ENCODE measurements at places on chromosomes 6 and 20.
A peak's percentile ranks its signal among the peaks of the same experiment; 100 is the strongest.

GRCh38 chr6:111921103-111921502 lies 47.9 kb upstream of the FYN start:
- DNase-seq, result no peak

DNA sequence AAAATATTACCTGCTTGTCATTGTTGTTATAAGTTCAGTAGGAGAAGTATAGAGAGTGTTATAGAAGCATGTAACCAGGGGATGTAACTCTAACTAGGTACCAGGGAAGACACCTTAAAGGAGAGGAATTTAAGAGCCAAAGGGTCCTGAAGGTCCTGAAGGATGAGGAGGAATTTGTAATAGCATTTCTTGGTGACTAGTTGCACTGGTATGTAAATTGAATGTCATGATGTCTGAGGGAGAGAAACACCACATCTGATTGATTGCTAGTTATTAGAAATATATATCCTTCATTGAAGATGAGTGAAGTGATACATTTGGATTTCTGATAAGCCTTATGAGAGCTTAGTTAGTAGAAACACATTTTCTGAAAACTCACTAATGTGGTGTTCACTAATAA lies 643.8 kb downstream of the RFPL4B start:
- DNase-seq, result no peak

GRCh38 chr6:82283771-82284410 lies 36.3 kb upstream of the IBTK start:
- no peak for DNase-seq

DNA sequence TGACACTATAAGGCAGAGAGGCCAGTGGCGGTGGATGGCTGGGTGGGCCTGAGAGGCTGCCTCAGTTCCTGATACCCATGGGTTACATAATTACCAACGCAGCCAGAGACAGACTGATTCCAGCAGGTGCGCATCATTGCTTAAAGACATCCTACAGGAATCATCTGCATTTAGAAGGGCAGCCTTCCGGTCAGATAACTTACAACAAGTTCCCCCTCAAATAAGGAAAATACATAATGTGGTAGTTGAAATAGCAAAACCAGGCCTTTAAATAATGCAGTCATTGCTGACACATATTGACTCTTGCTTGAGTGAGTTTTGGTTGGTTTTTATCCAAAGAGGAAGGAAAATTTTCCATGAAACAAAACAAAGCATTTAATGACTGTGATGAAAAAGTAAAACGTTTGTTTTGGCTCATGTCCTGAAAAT lies 81.9 kb downstream of the SIM1 start:
- no peak for DNase-seq

DNA sequence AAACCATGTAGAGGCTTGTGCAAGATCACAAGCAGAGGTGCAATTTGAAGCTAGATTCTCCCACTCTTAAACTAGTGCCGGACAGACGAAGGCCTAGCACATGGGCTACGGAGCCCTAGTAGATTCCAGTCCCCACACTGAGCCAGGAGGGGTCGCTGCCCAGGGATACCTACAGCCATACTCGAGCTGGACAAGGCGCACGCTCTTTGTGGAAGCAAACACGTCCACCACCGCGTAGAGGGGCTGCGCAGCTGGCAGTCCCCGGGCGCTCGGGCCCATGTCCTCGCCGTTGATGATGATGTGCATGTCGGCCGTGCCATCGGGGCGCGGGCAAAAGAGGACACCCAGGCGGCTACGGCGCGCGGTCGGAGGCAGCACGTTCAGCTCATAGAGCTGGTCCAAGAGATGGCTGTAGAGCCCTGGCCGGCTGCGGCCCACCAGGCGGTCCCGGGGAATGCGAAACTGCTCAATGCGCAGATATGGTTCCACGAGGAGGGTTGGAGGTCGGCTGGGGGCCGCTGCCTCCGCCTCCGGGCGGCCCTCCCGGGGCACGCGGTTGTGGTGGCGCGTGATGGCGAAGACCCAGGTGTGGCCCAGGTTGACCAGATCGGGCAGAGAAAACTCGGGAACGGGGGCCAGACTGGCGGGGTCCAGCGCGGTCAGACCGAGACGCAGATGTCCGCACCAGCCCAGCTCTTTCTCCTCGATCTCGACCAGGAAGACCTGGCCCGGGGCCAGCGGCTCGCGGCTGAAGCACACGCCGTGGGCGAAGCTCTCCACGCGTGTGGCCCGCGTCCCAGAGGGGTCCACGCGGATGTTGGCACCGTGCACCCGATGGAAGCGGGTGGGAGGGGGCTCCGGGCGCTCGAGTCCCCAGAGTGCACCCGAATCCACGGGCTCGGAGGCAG lies 677 bp downstream of the NEURL2 start:
- peak; percentile 59 for DNase-seq

- no peak for DNase-seq
Measured at GRCh38 chr6:33276581-33276863, 401 bp upstream of the B3GALT4 start.

GRCh38 chr6:148955441-148955840 lies 208.6 kb downstream of the UST start:
- DNase-seq, result no peak

GRCh38 chr6:13866301-13866700 lies 51.9 kb upstream of the MCUR1 start:
- no peak for DNase-seq

DNA sequence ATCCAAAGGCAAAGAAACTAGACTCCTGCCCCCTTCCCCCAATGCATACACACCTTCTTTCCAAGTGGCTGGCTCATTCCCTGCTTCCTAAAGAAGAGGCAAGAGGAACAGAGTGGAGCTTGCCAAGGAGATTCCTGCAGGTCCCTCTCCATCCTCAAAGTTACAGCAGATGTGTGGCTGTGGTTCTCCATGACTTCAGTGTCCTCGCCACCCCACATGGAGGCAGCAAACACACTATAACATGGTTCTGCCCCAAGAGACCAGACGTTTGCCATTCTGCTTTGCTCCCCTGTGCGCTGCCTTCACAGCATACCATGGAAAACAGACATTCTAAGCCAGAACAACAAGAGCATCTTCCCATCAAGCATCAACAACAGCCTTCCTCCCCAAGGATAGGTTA lies 84.4 kb downstream of the BACH2 start:
- no peak for DNase-seq

GRCh38 chr6:157952861-157953351 lies 28.8 kb upstream of the SYNJ2 start:
- no peak for DNase-seq

All from activated naive CD8-positive, alpha-beta T cell treated with anti-CD3 and anti-CD28 coated beads for 36 hours (primary cell).